Stimulated activated memory B cell treated with anti-CD40 and anti-IgM and Interleukin-4, amounts not matched to agents 10 μg/mL and 1 μg/mL and 100 μg/mL, for 72 hours (primary cell): ENCODE measurements at places on chromosomes 11 and 22.
A peak's percentile ranks its signal among the peaks of the same experiment; 100 is the strongest.

GRCh38 chr11:17691976-17692375, 27.4 kb upstream of the MYOD1 start:
- no peak for ATAC-seq

DNA sequence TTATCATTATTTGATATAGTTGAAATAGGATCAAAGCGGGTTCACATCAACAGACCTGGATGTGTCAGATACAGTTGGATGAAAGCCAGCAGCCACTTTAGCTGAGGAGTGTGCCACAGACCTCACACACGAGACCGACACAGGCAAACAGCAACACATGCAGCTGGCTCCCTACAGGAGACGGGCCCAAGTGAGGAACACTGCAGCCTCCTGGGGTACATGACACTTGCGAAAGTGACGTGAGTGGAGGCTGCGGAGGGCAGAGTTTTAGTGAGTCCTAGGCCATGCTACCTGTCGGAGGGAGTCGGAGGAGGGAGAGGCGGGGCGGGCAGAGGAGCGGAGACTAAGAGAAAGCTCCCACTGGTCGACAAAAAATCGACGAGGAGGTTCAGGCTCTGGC, 100.9 kb upstream of the BID start:
- no peak for ATAC-seq

- peak; percentile 50 for ATAC-seq
These were observed 14.5 kb downstream of the NARS2 start for GRCh38 chr11:78560153-78560552.

DNA sequence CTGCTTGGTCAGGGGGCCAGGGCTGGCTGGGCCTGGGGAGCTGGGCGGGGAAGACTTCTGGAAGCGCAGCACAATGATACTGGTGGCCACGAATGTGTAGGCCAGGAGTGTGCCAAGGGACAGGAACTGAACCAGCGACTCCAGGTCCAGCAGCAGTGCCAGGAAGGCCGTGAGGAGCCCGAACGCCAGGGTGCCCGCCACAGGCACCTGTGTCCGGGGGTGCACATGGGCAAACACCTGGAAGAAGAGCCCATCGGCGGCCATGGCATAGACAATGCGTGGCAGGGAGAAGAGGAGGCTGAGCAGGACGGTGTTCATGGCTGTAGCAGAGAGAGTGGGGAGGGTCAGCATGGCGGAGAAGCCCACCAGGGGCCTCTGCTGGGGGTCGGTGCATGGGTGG, 2.3 kb downstream of the SLC7A4 start:
- no peak for ATAC-seq

GRCh38 chr11:125429174-125429707, 66.8 kb downstream of the FEZ1 start:
- peak; percentile 35 for ATAC-seq

DNA sequence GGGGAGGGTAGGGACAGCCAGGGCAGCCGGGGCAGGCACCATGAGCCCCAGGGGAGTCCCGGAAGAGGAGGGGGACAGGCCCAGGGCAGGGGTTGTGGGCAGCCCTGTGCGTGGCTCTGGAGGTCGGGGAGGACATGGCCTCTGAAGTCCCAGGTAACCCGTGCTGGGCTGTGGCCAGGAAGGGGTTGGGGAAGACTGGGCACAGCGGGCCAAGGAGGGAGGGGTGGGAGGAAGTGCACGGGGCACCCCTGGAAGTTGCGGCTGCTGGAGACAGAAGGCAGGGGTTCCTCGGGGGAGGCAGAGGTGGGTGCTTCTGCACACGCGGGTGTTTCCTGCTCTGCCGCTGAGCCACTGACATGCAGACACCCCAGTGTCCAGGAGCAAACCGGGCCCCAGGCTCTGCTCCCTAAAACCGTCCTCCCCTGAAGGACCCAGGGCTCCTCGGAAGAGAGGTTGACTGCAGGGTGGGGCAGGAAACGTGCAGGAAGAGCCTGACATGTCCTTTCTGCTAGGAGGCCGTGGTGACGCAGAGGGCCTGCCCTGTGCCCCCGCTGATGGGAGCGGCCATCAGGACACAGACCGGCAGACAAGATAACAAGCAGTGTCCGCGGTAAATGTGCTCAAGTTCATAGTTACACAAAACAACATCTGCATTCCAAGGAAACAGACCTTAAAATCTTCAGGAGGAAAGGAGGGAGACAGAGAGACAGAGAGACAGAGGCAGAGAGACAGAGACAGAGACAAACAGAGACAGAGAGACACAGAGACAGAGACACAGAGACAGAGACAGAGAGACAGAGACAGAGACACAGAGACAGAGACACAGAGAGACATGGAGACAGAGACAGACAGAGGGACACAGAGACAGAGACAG, 5.7 kb downstream of the TNNI2 start:
- no peak for ATAC-seq

- ATAC-seq, result no peak
These were observed 13.5 kb upstream of the SPI1 start for GRCh38 chr11:47391711-47392432.

GRCh38 chr11:110027627-110028371, 65.4 kb upstream of the ZC3H12C start:
- peak; percentile 79 for ATAC-seq

- ATAC-seq, result no peak
These were observed 12.7 kb downstream of the MAP6 start for GRCh38 chr11:75656044-75656727.

- no peak for ATAC-seq
These were observed 5.7 kb downstream of the PDGFB start for GRCh38 chr22:39238966-39239505.

DNA sequence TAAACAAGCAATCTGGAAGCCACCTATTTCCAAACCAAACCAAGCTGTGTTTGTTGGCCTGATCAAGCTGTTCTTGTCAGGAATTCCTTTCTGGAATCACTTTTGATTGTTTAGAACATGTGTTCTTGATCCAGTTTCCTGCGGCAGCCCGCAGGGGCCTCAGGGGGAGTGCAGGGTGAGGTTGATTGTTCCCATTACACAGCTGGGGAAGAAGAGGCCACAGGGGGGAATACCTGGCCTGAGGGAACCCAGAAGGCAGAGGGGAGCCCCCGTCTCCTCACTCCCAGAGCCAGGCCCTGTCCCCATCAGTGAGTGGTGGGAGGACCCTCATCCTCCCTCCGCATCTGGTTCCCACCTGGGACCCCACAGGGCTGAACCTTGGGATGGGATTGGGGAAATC, 4.2 kb downstream of the MRGPRD start:
- ATAC-seq, result no peak

- ATAC-seq, result no peak
These were observed 58.6 kb downstream of the DSCAML1 start for GRCh38 chr11:117738246-117738957.

- no peak for ATAC-seq
These were observed 298.3 kb downstream of the KIRREL3 start for GRCh38 chr11:126702165-126702720.

DNA sequence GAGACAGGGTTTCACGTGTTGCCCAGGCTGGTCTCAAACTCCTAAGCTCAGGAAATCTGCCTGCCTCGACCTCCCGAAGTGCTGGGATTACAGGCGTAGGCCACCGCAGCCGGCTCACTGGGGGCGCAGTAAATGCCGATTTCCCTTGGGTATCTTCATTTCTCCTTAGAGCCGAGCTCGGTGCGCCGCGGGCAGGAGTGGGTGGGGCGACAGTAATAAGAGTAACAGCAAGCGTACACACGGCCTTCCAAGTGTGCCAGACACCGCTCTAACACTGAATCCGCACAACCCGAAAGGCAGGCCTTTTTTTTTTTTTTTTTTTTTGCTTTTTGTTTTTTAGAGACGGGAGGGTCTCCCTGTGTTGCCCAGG, 500 bp upstream of the ADSL start:
- peak; percentile 74 for ATAC-seq

DNA sequence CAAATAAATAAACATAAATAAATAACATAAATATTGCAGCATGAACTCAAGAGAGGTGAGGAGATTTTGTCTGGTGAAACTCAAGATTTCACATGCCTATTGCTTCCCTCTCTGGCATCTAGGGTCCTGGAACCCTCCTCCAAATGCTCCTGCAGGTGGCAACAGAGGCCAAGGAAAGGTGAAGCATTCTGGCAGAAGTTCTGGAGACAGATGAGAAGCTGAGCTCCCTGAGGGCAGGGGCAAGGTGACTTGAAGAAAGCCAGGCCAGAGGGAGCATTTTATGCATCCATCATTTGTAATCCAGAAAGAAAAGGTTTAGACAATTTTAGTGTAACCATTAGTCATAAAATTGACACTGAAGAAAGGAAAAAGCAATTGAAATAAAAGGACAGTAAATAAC, 64.9 kb downstream of the ENDOD1 start:
- no peak for ATAC-seq

DNA sequence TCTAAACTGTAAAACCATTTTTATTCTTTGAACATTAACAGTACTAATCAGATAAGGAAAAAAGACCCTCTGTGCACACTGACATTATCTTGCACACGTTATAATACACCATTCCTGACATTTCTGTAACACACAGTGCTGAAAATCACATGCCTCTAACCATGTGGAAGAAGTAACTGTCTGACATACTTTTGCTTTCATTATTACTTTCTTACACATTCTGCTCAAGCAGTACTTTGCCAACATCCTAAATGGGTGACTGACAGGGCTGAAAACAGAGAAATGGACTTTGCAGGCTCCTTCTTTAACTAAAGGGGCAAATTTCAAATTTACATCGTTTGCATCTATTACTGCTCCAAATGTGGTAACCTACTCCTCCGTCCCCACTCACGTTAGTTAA, 22.8 kb upstream of the TP53AIP1 start:
- ATAC-seq, result peak; percentile 75

DNA sequence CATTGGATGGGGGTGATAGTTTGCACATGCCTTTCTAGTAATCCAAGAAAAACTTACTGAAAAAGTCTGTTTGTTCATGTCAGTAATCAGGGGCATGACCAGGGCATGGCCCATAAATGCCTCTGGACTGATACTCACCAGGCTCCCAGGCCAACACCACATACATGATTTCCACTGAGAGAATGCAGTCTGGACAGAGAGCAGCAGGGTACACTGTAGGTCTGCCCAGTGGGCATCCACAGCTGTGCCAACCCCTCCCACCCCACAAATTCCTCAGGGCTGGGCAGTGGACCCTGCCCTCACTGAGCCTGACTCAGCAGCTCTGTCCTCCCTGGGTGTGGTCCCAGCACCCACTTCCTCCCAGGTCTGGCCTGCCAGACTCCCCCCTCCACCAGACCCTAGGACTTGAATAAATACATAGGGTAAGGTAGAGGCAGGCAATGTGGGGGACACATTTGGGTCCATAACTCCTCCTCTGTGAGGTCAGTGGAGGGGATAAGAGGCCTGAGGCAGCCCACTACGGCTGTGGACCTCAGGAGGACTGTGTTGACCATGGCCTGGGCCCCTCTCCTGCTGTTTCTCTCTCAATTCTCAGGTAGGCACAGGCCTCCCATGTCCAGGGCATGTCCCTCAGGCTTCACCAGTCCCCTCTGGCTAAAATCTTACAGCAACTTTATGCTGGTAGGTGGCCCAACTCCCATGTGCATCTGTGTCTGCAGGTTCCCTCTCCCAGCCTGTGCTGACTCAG, 92.2 kb upstream of the TOP3B start:
- ATAC-seq, result no peak

DNA sequence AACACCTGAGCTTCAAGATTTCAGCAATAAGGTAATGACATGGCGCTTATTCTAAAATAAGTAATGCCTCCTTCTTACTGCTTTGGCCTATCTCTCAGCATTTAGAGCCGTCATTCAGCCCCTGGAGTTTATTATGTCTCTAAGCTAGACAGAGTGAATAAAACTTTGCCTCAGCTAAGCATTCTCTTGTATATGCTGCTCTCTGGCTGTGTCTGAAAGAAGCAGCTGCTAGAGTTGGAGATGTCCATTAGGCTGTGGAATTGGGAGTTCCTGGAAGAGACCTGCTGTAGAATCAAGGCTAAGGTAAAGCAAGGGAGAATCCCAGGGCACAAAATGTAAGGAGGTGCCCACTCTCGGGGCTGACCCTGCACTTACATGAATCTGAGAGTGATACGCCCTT, 35.5 kb upstream of the TTC12 start:
- no peak for ATAC-seq

DNA sequence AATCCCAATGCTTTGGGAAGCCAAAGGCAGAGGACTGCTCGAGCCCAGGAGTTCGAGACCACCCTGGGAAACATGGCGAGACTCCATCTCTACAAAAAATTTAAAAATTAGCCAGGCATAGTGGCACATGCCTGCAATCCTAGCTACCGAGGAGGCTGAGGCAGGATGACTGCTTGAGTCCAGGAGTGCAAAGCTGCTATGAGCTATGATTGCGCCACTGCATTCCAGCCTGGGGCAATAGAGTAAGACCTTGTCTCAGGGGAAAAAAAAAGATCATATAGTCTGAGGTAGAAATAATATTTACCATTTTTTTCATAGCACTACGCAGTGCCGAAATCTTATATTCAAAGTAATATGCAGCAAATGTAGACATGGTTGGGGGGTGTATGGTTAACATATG, 47.8 kb downstream of the MRTFA start:
- ATAC-seq, result no peak

GRCh38 chr11:31445621-31446020, 63.8 kb downstream of the IMMP1L start:
- ATAC-seq, result no peak

DNA sequence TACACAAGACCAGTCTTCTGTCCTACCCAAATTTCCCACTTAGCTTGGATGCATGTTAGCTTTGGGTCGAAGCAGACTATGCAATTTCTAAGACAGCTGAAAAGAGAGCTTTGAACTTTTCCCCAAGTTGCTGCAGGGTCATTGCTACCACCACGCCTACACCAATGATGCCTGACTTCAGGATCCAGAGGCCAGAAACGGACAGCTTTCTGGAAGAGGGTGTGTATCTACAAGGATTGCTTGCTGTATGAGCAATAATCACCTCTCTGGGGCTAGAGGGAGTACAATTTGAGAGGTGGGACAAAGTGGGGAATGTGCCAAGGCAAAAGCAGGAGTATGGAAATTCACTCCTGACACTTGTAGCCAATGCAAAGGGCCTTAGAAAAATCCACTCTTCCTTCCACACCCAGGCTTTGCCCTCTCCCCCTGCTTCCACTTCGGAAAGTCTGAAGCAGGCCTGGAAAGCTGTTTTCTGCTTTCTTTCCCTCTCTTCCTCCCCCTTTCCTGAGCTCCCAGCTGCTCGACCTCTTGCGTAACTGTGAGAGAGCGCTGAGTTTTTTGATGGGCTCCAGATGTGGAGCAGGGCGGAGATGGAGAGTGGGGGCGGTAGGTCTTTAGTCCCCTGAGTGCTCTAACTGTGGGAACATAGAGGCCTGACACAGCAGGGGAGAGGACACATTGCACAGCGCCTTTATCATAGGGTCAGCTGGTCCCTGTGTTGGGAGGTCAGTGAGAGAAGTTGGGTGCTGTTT, 2.1 kb upstream of the PHLDB1 start:
- ATAC-seq, result no peak
